ENCODE measurements at places on chromosomes 16 and 17.

GRCh38 chr17:72900654-72900971 lies 191.9 kb downstream of the SLC39A11 start:
- no peak for DNase-seq

DNA sequence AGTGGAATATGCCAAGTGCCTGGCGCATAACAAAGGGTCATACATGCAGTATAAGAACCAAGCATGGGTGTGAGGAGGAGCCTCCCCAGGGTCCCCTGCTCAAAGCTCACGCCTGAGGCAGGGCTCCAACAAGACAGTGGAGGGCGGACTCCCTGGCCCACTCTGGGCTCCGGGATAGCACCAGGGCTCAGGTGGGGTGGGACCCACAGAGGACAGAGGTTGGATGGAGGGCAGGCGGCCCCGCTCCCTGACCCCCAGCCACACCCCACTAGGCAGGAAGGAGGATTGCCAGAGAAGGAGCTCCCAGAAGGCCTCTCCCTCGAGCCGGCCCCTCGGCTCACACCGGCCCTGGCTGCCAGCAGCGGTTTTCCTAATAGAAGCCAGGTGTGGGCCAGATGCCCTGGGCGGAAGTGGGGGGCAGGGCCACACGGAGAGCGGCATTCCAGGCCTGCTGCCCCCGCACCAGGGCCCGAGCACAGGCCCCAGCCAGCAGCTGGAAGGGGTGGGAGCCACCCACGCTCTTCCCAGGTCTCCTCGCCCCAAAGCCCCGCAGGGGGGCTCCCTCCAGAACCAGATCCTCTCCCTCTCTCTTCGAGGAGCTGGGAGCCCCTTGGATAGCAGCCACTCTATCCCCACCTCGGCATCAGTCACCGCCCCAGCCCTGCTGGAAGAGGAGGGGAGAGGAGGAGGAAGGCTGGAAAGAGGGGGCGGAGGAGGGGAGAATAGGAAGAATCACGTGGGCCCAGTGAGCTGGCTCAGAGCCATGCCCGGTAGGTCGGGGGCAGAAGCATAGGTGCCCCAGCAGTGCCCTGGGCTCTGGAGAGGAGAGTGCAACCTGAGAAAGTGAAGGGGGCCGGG lies 21.0 kb downstream of the VASN start:
- no peak for DNase-seq

- DNase-seq, result no peak
Measured at GRCh38 chr17:69175625-69176456, 34.1 kb upstream of the ABCA6 start.

GRCh38 chr17:1216217-1217088 lies 36.7 kb upstream of the ABR start:
- no peak for DNase-seq

GRCh38 chr17:81429821-81430551 lies 34.7 kb downstream of the BAHCC1 start:
- no peak for DNase-seq

All from activated naive CD4-positive, alpha-beta T cell treated with Interleukin-2 at 50 U/mL for 16 hours (primary cell).